Mesenteric fat pad (tissue), 1 donor: ENCODE measurements at places on chromosomes 5 and 9. TPM values are rescaled to one million over a fixed set of nuclear protein-coding genes. Genes with fewer than 3 reads are reported as not detected.

- no peak for DNase-seq
Measured at GRCh38 chr5:175576096-175576495, 81.8 kb upstream of the HRH2 start.

GRCh38 chr5:1736065-1736464 lies 63.6 kb downstream of the MRPL36 start:
- no peak for DNase-seq

GRCh38 chr9:13428766-13429165 lies 149.3 kb upstream of the MPDZ start:
- DNase-seq, result no peak

DNA sequence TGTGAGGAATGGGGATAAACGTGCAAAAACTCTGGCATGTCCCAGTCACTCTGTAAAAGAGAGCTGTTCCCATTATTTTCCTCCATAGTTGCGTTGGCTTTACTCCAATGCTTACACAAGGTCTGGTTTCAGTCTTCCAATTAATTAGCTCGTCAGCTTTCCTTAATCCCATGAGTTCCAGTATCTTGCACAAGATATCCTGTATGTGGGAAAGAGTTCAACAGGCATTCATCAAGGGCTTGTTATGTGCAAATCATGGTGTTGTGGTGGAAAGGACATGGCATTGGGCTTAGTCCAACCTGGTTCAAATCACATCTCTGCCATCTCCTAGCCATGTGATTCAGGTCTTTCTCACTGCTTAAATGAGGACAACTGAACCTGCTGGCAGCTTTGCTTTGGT lies 77.5 kb upstream of the PANK3 start:
- no peak for DNase-seq

- DNase-seq, result no peak
Measured at GRCh38 chr9:12880406-12881015, 105.7 kb downstream of the LURAP1L start.

DNA sequence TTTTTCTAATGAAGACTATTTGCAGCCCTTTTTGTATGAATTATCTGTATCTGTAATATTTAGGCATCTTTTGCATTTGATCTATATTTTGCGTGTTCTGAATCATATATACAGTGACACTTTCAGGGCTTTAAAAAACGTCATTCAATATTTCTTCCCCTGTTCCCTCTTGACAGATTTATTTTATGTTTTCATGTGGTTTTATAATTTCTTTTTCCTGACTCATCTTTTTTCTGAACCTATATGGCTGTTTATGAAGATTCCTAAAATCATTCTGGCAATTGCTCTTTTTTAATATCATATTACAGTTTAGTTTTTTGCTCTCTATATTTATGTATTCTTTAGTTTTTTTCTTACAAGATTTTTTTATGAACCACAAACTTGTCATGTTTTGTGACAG lies 67.6 kb downstream of the SMARCA2 start:
- DNase-seq, result no peak

GRCh38 chr9:118362596-118362995 lies 658.4 kb downstream of the TLR4 start:
- no peak for DNase-seq

GRCh38 chr5:58922461-58923171 lies 339.7 kb downstream of the RAB3C start:
- no peak for DNase-seq

DNA sequence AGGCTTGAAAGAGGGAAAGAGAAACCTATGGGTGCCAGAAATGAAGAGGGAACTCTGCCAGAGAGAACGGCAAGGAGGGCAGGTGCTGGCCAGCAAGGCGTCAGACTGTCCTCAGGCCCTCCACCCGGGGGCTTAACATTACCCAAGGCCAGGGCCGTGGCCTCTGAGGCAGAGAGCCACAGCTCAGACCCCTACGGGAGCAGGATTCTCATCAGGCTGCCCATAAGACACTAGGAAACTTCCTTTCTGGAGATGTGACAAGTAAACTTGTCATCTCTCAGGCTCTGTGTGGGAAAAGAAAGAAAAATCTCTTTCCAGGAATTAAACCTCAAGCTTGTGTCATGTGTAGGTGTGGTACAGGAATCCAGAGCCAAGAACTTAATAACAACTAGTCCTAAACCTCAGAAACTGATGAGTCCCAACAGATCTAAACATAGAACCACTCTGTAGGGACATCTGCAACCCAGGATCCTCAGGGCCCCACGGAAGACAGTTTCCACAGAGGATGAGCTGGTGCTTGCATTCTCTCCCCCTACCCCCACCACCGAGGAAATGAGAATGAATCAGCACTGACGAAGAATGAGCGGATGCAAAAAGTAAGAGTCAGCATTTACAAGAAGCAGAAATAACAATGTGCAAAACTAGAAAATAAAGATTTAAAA lies 74.3 kb downstream of the DCP2 start:
- no peak for DNase-seq

DNA sequence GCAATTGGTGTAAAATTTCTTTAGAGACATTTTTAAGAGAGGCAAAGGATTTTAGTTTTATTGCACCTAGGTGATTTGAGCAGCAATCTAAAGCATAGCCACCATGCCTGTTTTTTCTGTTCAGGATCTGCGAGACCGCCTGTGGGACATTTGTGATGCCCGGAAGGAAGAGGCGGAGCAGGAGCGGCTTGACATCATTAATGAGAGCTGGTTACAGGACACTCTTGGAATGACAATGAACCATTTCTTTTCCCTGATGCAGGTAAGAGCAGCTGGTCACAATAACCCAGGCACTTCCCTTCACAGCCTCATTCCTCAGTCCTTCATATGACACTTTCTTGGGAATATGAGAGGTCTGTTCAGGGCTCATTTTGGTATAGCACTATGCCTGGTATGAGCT lies 103.2 kb upstream of the IL7R start:
- DNase-seq, result no peak

GRCh38 chr5:66945389-66946349 lies 250.9 kb downstream of the CD180 start:
- no peak for DNase-seq

DNA sequence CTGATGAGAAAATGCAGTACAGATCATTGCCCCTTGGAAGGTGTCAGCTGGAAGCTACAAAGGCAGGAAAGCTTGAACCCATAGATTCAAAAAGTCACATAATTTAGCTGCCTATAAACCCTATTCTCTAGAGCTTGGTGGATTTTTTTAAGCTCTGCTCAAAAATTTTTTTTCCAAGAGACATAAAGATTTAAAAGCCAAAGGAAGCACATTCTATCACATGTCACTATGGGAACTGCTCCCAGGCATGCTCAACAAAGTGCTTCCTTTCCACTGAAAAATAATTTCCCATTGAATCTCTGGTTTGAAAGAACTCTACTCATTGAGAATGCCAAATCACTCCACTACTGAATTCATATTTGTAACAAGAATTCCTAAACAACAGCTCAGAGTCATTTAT lies 419.8 kb downstream of the CETN3 start:
- DNase-seq, result no peak

DNA sequence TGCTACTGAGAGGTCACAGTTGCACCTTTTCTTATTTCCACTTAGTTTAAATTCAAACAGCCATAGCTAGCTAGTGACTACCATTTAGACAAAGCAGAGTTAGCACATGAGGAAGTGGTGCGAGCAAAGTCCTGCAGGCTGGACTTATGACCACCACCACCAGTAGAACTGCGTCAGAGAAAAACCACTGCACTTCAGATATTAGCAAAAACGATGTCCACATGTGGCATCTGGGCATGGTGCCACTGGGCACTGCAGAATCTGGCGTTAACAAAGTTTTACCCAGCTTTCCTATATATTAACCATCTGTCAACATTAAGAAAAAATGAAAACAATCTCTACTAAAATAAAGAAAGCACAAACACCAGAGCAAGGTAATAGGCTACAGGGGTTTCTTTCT lies 80.1 kb downstream of the SPTLC1 start:
- no peak for DNase-seq

- no peak for DNase-seq
Measured at GRCh38 chr5:169545762-169546161, 37.8 kb upstream of the SPDL1 start.

GRCh38 chr9:79152306-79152705 lies 419.5 kb upstream of the TLE4 start:
- no peak for DNase-seq

DNA sequence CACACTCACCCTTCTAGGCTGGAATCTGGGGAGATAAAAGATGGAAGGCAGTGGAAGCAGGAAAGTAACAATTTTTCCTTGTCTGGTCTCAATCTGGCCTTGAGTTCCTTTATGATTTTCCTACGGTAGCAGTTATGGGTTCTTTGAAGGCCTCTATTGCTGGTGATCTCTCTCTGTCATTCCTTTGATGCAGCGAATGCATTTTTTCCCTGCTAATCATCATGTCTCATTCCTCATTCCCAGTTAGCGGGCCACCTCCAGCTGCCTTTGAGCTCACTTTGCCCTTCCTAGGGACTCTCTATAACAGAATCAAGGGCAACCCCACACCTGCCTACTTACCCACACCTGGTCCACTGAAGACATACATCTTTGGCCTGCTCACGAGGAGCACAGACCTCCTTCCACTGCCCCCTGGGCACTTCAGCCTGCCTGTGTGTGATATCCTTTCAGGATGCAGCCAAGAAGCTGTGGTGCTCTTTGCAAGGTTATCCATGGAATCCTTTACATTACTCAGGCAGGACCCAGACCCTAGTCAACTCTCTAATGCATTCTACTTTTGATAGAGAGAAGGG lies 191.7 kb downstream of the DRD1 start:
- no peak for DNase-seq

DNA sequence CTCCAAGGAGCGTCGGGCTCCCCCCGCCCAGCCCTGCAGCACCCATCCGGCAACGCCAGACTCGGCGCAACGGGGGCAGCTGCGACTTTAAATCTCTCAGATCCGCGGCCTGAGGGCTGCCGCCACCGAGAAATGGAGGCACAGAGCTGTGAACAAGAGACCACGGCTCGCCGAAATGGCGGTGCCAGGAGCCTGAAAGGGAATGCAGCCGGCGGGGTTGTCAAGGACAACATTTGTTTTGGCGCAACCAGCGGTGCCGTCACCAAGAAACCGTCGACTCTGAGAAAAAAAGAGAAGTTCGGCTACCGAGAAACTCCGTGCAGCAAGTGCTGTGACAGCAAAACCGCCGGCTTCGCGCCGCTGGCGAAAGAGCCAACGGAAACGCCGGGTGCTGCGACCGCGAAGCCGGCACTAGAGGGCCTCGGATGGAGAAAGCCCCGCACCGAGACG lies 2.1 kb upstream of the ANXA2R start:
- DNase-seq, result no peak

- DNase-seq, result no peak
Measured at GRCh38 chr5:154819546-154819945, 30.9 kb downstream of the FAXDC2 start.

DNA sequence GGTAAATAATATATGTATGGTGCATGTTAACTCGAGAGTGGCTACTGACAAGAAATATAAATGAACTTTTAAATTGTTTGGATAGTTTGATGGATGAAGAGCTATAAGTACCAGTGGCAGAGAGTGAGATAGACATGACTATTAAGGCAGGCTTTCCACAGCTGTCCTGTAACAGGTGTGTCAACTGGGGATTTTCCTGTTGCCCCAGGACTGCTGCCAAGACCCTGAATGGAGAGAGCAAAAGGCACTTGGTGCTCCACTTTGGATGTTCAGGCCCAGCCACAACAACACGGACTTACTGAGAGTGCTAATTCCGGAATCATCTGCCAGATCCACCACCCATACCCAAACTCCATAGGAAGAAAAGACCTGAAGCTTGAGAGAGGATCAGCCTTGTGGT lies 215.1 kb downstream of the SEC61B start:
- no peak for DNase-seq

- DNase-seq, result no peak
Measured at GRCh38 chr5:160923936-160924710, 72.1 kb upstream of the ATP10B start.

- DNase-seq, result no peak
Measured at GRCh38 chr5:106543330-106543729, 1127.4 kb downstream of the EFNA5 start.

- no peak for DNase-seq
Measured at GRCh38 chr5:54754878-54755277, 230.5 kb downstream of the ESM1 start.

- no peak for DNase-seq
Measured at GRCh38 chr9:94014066-94014654, 59.0 kb upstream of the BARX1 start.

DNA sequence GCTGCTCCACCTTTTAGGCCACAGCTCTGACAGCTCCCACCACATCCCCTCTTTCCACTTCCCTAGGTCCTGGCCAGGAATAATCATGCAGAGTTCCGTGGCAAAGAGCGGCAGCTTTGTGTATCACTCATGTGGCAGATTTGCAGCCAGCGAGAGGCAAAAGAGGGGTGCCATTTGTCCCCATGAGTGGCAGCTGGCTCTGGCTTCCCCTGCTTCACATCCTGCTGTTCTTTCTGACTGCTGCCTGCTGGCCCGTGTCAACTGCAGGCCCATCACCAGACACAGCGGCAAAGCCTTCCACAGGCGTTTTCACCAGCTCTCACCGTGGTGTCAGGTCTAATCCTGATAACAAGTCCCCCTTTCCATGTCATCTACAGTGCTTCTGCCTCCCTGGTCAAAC lies 430.6 kb upstream of the DAP start:
- no peak for DNase-seq

DNA sequence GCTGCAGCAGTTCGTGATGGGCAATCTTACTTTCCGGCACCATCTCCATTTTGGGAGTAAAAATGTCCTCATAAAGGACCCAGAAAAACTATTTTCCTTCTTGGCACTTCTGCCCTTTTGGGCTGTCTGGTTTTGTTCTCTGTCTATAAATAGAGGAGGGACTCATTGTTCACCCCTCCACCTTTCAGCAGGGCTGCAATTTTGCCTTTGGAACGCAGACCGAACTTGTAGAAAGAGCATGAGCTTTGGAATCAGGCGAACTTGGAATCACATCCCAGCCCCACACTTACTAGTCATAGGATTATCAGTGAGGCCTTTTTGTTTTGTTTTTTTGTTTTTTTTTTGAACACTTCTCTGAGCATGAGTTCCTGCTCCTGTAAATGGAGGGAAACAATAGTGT lies 178.1 kb upstream of the IL12B start:
- DNase-seq, result no peak

DNA sequence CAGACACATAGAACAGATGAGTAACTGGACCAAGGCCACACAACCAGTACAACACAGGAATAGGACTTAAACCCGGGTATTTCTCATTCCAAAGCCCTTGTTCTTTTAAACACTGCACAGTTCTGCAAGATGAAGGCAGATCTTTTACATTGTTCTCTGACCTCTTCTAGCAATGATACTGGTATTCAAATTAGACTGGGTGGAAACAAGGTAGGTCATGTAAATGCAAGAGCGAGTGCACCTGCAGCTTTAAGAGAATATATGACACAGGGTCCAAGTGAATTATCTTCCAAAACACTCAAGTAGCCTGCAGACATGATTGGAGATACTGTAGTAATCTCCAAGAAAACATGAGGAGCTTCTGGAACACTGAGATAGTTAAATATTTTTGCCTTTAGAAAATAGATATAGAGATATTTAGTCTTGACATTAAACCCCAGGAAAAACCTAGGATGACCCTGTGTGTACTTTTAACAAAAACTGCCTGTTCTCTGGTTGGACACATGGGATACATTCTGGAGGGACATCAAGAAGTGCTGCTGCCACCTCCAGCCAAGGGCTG lies 130.6 kb upstream of the EPB41L4A start:
- DNase-seq, result no peak

GRCh38 chr9:114687034-114687433 lies 5.0 kb upstream of the TEX48 start:
- no peak for DNase-seq

GRCh38 chr5:154866841-154867240 lies 8.4 kb downstream of the CNOT8 start:
- no peak for DNase-seq

SLC6A7 gene
- not detected for total RNA-seq

TJP2 gene
- total RNA-seq, result 105 TPM

ECSCR gene
- 26.7 TPM for total RNA-seq

ELOVL7 gene
- 5.6 TPM for total RNA-seq

TMOD1 gene
- 5.8 TPM for total RNA-seq

ACTBL2 gene
- not detected for total RNA-seq

NIPAL4 gene
- not detected for total RNA-seq
